ENCODE measurements at places on chromosomes 12 and 14. TPM values are rescaled to one million over a fixed set of nuclear protein-coding genes. Genes with fewer than 3 reads are reported as not detected.

Gene INHBC
- not detected for total RNA-seq

Gene DPY19L2
- total RNA-seq, result 2.8 TPM

Gene PTPRB
- 0.71 TPM for total RNA-seq

Gene PLEKHD1
- total RNA-seq, result not detected

Gene IFNG-AS1
- total RNA-seq, result not detected

Gene KIF21A
- total RNA-seq, result 26.4 TPM

Gene KIF26A
- total RNA-seq, result 2.0 TPM

Gene OR10G3
- not detected for total RNA-seq

Gene CDCA4
- total RNA-seq, result 81.5 TPM

Gene LUM
- total RNA-seq, result not detected

Gene HRK
- total RNA-seq, result not detected

Gene KRT78
- total RNA-seq, result 0.32 TPM

Gene FOXN4
- not detected for total RNA-seq

Gene RARG
- 32.8 TPM for total RNA-seq

Gene C14orf119
- 76.7 TPM for total RNA-seq

Gene ARL1
- total RNA-seq, result 54.6 TPM

Gene GIT2
- total RNA-seq, result 33.1 TPM

Gene SLC17A8
- total RNA-seq, result not detected

Gene POTEG
- not detected for total RNA-seq

Gene NTS
- not detected for total RNA-seq

Gene CCDC198
- total RNA-seq, result not detected

Gene FGD6
- total RNA-seq, result 65.5 TPM

Gene VRTN
- total RNA-seq, result not detected

Gene PRPH
- not detected for total RNA-seq

Gene NANOG
- not detected for total RNA-seq

Gene PIANP
- 0.04 TPM for total RNA-seq

Gene ABCB9
- total RNA-seq, result 10.0 TPM

Gene ZFHX2
- 0.32 TPM for total RNA-seq

Gene SLC7A8
- total RNA-seq, result 73.2 TPM

Gene SMAGP
- 35.1 TPM for total RNA-seq

Gene A2ML1
- total RNA-seq, result 29.4 TPM

Gene RHOF
- total RNA-seq, result 5.0 TPM

Gene OR6C70
- total RNA-seq, result not detected
